ENCODE measurements at places on chromosomes 4 and X.
A peak's percentile ranks its signal among the peaks of the same experiment; 100 is the strongest.

GRCh38 chr4:70269674-70270073 lies 27.3 kb downstream of the CSN3 start:
- DNase-seq: peak; percentile 9

- no peak for DNase-seq
These were observed at the start of gene FAM149A for GRCh38 chr4:186104114-186104889. FAM149A (plus strand) TSS chr4:186104704.

GRCh38 chr4:184190711-184191110 lies 27.0 kb downstream of the ENPP6 start:
- DNase-seq: no peak

- no peak for DNase-seq
These were observed 1.5 kb downstream of the MAN2B2 start for GRCh38 chr4:6576512-6576911.

- DNase-seq: no peak
These were observed 682.4 kb upstream of the PABPC4L start for GRCh38 chr4:134883831-134884449.

- no peak for DNase-seq
These were observed 83.8 kb downstream of the EGF start for GRCh38 chr4:109996526-109996925.

- DNase-seq: no peak
These were observed 30.7 kb downstream of the SEPTIN11 start for GRCh38 chr4:76980261-76980660.

- no peak for DNase-seq
These were observed 71.3 kb upstream of the CAMK2D start for GRCh38 chr4:113832803-113833202.

DNA sequence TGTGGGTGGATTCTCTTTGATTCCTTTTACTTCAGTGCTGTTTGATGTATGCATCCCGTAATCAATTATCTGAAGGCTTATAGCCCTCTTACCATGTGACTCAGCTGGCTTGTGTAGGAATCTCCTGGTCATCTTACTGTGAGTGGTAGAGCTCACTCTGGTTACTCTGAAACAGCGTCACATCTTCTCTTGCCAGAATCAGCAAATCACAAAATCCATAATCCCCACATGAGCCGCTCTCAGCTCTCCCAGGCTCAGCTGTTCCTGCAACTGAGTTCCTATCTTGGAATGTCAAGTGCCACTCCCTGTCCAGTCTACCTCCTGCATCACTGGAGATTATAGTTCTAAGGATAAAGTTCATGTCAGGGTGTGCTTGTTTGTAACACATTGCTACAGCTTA lies 278.0 kb downstream of the FBXO8 start:
- no peak for DNase-seq

DNA sequence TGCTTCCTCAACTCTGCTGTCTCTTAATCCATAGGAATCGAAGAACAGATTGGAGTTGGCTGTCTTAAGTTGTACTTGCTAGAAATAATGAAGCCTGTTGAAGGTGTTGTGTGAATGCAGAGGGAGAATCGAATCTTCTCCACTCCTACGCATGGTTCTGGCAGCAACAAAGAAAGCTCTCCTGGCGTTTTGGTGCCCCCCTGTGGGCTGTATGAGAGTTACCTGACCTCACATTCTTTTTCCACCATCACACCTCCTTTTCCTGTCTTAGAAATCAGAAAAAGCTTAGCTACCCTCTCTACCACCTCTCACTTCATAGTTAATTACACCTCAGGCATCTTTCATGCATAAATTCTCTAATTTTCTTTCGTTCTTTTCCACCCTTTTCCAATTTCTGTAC lies 16.3 kb downstream of the KLF8 start:
- DNase-seq: peak; percentile 66

DNA sequence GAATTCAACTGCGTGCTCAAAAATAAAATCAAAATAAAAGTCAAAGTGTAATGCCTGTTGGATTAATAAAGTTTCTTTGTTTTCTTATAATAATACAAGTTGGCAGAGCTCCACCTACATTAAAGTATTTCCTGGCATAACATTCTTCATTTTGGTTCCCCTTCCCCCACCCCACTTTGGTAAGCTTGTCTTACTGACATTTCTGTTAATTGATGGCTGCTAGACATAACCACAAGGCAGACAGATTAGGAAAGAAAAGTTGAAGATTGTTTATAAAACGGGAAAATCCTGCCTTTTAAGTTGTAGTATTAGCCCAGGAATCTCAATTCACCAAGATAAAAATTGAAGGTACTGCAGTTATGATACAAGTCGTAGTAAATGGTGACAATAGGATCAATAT lies 246.5 kb upstream of the RPS6KA3 start:
- DNase-seq: no peak

DNA sequence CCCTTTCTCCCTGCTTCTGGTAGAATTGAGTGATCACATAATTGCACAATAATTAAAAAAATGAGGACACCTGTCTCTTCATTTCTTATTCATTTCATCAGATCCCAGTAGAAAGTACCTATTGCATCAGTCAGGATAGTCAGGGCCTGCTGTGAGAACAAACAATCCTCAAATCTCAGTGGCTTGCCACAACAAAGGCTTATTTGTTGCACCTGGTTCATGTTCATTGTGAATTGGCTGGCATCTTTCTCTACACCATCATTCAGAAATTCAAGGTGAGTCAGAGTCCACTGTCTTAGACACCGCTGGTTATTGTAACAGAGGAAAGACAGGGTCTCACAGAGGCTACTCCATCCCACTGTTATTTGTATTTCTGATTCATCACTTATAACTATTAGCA lies 409.8 kb downstream of the STIM2 start:
- no peak for DNase-seq

DNA sequence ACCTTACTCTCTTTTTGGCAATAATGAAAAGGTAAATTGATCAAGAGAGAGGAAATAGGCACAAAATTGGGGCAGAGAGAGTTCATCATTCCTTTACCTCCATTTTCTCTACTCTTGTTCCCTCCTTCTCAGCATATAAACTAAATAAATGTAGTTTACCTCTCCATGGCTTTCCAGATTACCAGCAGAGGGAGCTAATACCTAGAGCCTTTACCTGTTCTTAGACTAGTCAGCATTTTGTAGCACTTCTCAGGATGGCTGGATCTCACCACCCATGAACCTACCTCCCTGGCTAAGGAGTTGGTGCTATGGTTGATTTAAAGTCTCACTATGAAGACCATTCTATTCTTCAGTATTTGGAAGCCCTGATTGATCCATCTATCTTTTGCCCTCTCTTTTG lies 15.7 kb downstream of the OFD1 start:
- no peak for DNase-seq

DNA sequence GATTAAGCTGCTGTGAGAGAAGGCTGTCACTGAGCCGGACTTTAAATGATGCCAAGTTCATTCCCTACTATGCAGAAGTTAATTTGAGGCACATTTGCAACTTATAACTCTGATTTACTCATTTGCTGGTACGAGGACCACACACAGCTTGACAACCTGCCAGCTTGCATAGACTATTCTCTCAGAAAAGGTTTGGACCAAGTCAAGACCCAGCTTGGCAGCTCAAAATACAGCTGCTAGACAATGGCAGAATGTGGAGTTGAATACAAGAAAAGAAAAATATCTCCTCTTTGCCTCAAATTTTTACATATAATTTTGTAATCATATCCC lies 338.9 kb downstream of the DHX15 start:
- no peak for DNase-seq

GRCh38 chrX:123138473-123138872 lies 45.6 kb upstream of the GRIA3 start:
- no peak for DNase-seq

DNA sequence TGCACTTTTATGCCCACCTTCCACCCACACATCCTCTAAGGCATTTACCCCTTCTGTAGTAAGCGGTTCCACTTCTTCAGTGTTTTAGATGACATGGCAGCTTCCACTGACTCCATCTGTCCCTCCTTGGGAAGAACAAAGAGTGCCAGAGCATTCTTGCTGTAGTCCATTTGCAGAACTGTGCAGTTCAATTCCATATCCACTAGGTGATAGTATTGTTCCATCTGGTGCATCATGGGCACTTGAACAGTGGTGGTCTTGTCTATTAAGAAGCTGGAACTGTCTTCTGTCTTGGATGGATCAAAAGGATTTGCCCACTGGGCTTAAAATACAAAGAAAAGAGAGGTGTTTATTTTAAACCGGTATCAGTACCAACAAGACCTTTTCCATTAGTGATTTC lies 3.5 kb downstream of the SERPINA7 start:
- no peak for DNase-seq

- DNase-seq: peak; percentile 30
These were observed at the start of gene AMOT for GRCh38 chrX:112840382-112841113. AMOT (minus strand) TSS chrX:112840831; CDS start chrX:112823126, 17,705 bp downstream.

GRCh38 chr4:183100827-183101226 lies 1.8 kb downstream of the WWC2 start:
- DNase-seq: no peak

GRCh38 chr4:127214016-127214415 lies 418.7 kb upstream of the INTU start:
- DNase-seq: no peak

DNA sequence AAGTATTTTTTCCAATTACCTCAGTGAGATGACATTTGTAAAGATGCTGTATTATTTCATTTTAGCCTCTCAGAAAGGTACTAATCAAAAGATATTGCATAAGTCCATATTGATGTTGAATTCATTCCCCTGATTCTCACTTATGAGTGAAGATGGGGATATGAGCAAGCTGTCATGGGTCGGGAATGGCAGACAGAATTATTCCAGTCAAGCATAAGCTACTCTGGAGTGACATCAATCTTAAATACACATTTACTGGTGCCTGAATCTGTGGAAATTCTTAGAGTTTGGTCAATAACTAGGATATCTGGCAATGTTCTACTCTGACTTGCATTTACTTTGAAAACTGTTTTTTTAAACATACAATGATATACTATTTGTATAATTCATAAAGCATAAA lies 283.8 kb upstream of the PCDH7 start:
- DNase-seq: no peak

DNA sequence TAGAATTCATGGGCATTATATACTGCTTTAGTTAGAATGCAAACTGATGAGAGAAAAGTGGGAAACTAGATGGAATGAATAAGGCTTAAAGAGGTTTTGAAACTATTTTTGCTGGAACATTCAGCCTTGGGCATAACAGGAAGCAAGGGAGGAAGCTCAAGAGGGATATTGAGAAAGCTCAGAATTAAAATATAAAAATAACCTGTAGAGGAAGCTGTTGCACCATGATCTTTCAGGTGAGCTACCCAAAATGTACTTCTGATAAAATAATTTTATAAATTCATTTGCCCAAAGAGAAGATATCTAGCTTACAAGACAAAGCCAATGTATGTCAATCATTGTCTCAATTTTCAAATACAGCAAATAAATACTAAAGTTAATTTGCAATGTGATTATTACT lies 11.3 kb downstream of the GC start:
- DNase-seq: no peak

DNA sequence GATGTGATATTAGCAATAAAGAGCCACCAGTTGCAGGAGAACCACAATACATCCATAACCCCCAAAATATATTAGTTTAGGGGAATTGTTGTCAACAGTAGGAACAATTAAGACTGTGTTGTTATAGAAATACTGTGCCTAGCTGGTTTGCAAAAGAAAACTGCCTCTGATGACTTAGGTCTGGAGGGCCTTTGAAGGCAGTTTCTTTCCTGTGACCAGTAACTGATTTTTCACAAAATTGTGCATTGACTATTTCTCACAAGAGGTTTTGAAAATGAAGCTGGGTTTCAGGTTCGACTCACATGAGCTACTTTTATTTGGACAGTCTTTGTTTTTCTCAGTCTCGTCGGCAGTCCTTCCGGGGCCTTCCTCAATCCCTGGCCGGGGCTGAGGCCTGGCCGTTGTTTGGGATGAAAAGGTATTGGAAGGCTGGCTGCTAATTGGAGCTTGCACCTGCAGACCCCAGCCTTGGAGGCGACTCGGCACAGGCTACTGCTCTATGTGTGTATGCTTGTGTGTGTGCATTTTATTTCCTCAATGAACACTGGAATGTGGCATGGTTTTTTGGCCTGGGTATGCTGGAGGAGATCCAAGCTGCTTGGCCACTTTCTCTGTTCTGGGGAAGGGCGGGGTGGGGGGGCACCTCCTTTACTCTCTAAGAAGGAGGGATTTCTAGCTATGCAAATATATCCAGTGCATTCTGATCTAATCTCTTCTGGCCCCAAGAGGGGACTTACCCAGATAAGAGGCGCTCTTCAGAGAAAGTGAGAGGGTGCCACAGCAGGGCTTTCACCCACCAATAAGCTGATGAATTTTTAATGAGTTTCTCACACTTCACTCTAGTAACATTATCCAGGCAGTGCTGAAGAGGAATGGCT lies 49.5 kb upstream of the LNX1 start:
- peak; percentile 54 for DNase-seq

DNA sequence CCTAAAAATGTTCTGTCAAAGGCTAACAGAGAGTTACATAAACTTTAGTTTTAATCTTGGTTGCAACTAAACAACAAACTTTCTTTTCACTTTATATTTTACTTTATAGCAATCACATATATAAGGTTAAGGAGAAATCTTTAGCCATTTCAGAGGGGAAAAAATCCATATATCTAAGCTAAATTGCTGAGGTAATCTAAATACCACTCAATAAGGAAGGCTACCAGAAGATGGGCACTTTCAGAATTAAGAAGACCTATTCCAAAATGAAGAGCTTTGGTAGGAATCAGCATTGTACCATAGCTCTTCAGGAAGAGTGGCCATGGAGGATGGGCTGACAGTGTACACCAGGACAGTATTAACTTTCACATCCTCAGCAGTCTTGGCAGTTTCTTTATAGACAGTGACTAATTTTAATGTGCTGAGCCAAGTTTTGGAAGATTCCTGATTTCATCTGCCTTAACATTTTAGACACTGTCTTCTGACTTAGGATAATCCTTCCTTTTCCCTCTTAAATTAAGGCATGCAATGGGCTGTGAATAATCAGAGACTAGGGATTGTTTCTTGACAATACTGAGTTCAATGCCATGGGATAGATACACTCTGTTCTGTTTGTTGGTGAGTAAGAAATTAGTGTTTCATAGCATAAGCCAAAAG lies 7.1 kb downstream of the FAT4 start:
- DNase-seq: no peak

- DNase-seq: peak; percentile 48
These were observed 12.2 kb downstream of the ITIH6 start for GRCh38 chrX:54785901-54786300.

GRCh38 chrX:153307276-153308178 lies 14.0 kb downstream of the PNMA6F start:
- no peak for DNase-seq

DNA sequence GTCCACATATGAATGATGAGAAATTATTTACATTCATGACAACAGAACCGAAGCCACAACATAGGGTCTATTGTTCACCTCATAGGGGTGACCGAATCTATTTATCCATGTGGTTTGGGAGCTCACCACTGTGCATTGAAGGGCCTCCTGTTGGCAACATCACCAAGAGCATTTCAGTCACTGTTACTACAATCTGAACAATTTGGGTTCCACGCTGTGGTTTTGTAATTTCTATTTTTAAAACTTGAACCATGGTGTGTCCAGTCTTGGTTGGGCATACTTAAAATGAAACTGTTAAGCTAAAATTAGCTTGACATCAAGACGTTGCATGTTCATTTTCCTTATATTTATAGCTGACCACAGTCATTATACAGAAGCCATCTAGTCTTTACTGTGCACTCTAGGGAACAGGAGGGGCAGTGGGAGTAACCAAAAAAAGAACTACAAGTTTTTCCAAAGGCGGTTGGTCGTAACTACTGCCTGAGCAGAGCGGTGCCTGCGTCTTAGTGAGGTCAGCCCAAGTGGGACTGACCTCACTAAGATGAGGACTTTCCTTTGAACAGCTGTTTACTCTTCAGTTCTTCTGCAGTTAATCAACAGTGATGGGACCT lies 192.1 kb downstream of the SPRY1 start:
- DNase-seq: peak; percentile 6
